Germinal center (tissue), 1 donor: ENCODE measurements at places on chromosomes 5 and 9.

GRCh38 chr9:107142430-107142829 lies 140.6 kb upstream of the RAD23B start:
- DNase-seq = no peak

- no peak for DNase-seq
Measured at GRCh38 chr5:40401284-40402006, 278.3 kb upstream of the PTGER4 start.

DNA sequence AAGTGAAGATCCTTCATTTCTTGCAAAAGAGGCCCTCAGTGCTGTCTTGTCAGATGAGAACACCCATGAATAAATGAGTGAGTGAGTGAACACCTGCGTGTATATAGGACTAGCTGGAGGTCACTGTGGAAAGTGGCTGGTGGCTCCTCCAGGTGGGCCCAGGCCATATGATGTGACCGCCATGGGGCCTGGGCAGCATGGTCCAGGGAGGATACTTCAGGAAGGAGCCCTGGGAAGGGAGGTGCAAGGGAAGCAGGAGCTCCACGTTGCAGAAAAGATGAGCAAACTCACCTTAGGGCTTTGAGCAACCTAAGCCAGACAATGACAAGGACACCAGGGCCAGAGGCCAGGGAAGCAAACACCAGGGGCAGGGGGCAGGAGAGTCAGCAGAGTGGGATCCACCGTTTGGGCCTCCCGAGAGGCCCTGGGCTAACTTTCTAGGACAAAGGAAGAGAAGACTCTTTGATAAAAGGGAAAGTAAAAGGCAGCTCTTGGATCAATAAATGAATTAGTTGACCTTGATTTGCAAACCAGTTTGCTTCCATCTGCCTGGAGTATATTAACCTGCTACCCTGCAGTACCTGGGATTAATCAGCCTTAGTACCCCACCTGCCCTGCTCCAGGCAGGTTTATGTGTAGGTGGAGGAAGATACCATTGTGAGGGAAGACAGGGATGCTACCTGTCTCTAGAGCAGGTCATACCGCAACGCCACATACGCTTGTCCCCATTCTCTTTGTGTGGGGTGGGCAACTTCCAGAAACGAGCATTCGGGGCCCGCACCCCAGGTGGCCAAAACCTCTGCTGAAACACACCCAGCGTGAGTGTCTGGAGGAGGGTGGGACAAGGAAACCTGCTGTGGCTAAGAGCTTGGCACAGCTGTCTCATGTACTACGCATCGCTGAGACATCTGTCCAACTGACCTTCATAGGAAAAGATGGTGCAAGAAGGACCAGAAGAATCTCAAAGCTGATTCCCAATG lies 51.4 kb upstream of the OLFM1 start:
- no peak for DNase-seq

- no peak for DNase-seq
Measured at GRCh38 chr5:160398806-160399205, 1.0 kb downstream of the FAM200C start.

GRCh38 chr5:143629871-143630659 lies 181.9 kb upstream of the HMHB1 start:
- no peak for DNase-seq

DNA sequence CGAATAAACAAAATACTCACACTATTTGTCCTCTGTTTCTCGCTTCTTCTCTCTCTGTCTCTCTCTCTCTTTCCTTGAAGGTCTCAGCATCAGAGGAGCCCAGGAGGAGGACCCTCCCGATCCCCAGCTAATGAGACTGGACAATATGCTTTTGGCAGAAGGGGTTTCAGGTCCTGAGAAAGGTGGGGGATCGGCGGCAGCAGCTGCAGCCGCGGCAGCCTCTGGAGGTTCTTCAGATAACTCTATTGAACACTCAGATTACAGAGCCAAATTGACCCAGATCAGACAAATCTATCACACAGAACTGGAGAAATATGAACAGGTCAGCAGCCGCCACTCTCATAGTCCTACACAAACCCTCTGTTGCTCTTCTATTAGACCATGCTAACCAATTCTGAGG lies 168.4 kb downstream of the PBX3 start:
- DNase-seq = no peak

DNA sequence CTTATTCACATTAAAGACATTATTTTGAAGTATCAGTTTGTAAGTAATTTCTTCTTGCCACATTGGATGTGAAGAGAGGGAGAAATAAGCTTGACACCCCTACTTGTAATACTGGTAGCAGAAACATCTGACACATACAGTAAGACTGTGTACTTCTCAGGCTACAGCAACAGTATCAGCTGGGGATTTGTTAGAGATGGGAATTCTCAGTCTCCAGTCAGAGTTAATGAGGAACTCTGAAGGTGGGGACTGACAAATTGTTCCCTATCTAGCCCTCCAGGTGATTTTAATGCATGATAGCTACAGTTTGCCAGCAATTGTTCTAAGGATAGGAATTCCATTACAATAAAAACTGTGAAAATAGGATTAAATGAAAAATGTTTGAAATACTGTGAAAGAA lies 524.8 kb downstream of the PRR16 start:
- no peak for DNase-seq

- no peak for DNase-seq
Measured at GRCh38 chr9:128088253-128088945, 20.4 kb downstream of the SLC25A25 start.

DNA sequence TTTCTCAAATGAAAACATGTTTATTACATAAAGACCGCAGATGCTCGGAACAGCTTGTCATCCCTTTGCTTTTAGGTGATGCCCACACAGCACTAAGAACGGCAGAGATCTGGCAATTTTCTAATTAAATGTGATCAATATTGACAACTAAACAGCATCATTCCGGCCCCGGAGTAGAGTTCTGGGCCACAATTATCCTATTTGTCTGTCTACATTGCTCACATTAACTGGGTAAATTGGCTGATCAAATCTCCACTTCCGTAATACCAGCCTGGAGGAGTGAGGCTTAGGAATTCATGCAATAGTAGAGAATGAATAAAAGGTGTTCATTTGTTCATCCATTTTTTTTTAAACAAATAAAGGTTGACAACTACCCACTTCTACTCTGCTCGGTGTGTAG lies 245.1 kb upstream of the C9orf72 start:
- DNase-seq = no peak
